ENCODE measurements at places on chromosomes 5 and 9. TPM values are rescaled to one million over a fixed set of nuclear protein-coding genes. Genes with fewer than 3 reads are reported as not detected.

GRCh38 chr5:10111571-10111970 is 138.1 kb downstream of the ATPSCKMT start:
- no peak overlapping the region for H3K4me3 ChIP-seq
- no peaks in the 10 kb centered on the region for H3K4me1 ChIP-seq
- no peaks in the 10 kb centered on the region for H3K27me3 ChIP-seq
- no peak for DNase-seq
- H3K27ac ChIP-seq = no peak overlapping the region

GRCh38 chr5:136605638-136606037 is 240.3 kb upstream of the TRPC7 start:
- H3K36me3 ChIP-seq = no peaks in the 10 kb centered on the region
- H3K4me3 ChIP-seq = no peak overlapping the region
- H3K4me1 ChIP-seq = no peaks in the 10 kb centered on the region
- DNase-seq = no peak

GRCh38 chr5:112109331-112110007 is 309.6 kb downstream of the EPB41L4A start:
- no peaks in the 10 kb centered on the region for H3K36me3 ChIP-seq
- no peaks in the 10 kb centered on the region for H3K4me1 ChIP-seq
- DNase-seq = no peak
- no peak overlapping the region for H3K4me3 ChIP-seq
- H3K27ac ChIP-seq = no peak overlapping the region

DNA sequence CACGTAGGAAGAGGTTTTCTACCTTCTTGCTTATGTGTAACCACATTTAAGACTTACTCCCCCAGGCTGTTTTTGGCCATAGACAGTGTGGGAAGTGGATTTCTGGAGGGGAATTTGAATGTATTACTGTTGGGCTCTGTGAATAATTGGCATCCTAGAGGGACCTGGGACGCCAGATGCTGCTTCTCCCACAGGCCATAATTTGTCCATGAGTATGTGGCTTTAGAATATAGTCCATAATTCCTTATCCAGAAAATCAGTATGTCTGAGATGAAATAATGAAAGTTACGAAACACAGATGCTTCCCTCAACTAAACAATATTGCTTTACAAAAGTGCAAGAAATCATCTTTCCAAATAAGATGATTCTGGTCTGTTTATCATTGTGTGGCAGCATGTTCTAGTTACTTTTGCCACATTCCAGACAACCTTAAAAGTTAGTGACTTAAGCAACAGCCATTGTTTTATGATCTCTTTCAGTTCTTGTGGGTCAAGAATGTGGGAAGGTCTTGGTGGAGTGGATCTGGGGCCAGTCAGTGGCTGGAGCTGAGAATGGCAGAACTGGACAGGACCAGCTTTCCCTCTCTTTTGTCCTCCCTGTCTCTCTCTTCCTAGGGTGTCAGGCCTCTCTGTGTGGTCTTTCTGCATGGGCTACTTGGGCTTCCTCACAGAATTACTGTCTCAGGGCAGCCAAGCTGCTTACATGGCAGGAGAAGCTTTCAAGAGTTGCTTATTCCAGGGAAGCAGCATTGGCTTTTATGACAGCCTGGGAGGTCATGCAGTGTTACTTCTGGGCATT is 79.4 kb downstream of the FBXL7 start:
- no peaks in the 10 kb centered on the region for H3K4me1 ChIP-seq
- no peak overlapping the region for H3K4me3 ChIP-seq
- no peaks in the 10 kb centered on the region for H3K36me3 ChIP-seq
- no peaks in the 10 kb centered on the region for H3K27me3 ChIP-seq
- no peak overlapping the region for H3K27ac ChIP-seq

GKAP1 gene
- 37.9 TPM for total RNA-seq

HMGXB3 gene
- 12.7 TPM for total RNA-seq

GRCh38 chr5:160906090-160906489 is 54.1 kb upstream of the ATP10B start:
- no peak overlapping the region for H3K27ac ChIP-seq
- no peak overlapping the region for H3K4me3 ChIP-seq
- H3K27me3 ChIP-seq = no peaks in the 10 kb centered on the region
- no peaks in the 10 kb centered on the region for H3K36me3 ChIP-seq
- no peak for DNase-seq

- no peaks in the 10 kb centered on the region for H3K36me3 ChIP-seq
- H3K27ac ChIP-seq = no peak overlapping the region
- H3K4me3 ChIP-seq = no peak overlapping the region
- H3K4me1 ChIP-seq = peaks cover 3% of the 10 kb centered on the region
- no peak for DNase-seq
- no peaks in the 10 kb centered on the region for H3K27me3 ChIP-seq
Measured at GRCh38 chr9:113348437-113348836, 904 bp upstream of the BSPRY start.

- no peak for DNase-seq
- H3K4me3 ChIP-seq = no peak overlapping the region
- no peaks in the 10 kb centered on the region for H3K4me1 ChIP-seq
Measured at GRCh38 chr5:132849347-132849746, 16.9 kb downstream of the GDF9 start.

GRCh38 chr5:127006744-127007143 is 23.6 kb downstream of the MARCHF3 start:
- no peak for DNase-seq
- H3K4me1 ChIP-seq = peaks cover 42% of the 10 kb centered on the region
- no peaks in the 10 kb centered on the region for H3K36me3 ChIP-seq
- H3K27me3 ChIP-seq = no peaks in the 10 kb centered on the region
- peak overlapping the region; percentile 40 for H3K4me3 ChIP-seq
- peak overlapping the region; percentile 65 for H3K27ac ChIP-seq

FBP1 gene
- total RNA-seq = 1.4 TPM

GRCh38 chr5:4699592-4699991 is 440.5 kb upstream of the ADAMTS16 start:
- no peak overlapping the region for H3K4me3 ChIP-seq
- no peaks in the 10 kb centered on the region for H3K27me3 ChIP-seq
- H3K36me3 ChIP-seq = no peaks in the 10 kb centered on the region
- no peak for DNase-seq

GRCh38 chr9:35960039-35960655 is 2.2 kb upstream of the OR2S2 start:
- H3K27ac ChIP-seq = no peak overlapping the region
- H3K4me1 ChIP-seq = no peaks in the 10 kb centered on the region
- peaks cover 4% of the 10 kb centered on the region for H3K27me3 ChIP-seq
- no peaks in the 10 kb centered on the region for H3K36me3 ChIP-seq
- no peak for DNase-seq
- H3K4me3 ChIP-seq = no peak overlapping the region

GPX8 gene
- total RNA-seq = 1.9 TPM

RASA1 gene
- 10.2 TPM for total RNA-seq

DNA sequence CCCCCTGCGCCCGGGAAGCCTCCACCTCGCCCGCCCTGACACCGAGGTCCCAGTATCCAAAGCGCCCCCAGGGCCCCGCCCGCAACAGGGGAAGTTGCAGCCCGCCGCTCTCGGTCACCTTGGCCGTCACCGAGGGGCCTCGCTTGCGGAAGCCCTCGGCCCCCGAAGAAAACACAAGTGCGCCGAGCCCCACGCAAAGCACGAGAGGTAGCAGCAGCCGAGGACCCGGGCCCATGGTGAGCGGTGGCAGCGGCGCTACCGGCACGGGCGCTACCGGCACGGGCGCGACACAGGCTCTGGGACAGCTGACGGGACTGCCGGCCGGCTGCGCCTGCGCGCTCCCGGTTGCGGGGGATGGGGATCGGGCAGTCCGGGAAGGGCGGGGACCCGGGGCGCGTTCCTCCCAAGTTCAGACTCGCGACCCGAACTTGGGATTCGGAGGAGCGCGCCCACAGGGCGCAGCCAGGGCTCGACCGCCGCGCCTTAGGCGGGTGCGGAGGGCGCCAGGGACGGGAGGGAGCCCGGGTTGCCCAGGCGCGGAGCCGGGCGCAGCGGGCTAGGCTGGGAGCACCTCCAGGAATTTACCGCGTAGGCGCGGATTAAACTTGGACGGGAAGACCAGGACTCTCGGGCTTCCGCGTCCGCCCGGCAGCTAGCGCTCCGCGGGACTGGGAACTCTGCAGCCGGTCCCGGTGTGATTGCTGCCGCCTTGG is at the start of gene PPIC:
TSS of gene PPIC (minus strand) at position 335 of the 713 bp plus-strand sequence. CDS start at position 235, 100 bp downstream.
- no peaks in the 10 kb centered on the region for H3K36me3 ChIP-seq
- peak; percentile 93 for DNase-seq
- peak within 1 kb of the TSS; percentile 90 for H3K27ac ChIP-seq
- no peaks in the 10 kb centered on the region for H3K27me3 ChIP-seq
- peaks cover 8% of the 10 kb centered on the region for H3K4me1 ChIP-seq

GLRA1 gene
- total RNA-seq = not detected

- no peak overlapping the region for H3K27ac ChIP-seq
- H3K4me1 ChIP-seq = no peaks in the 10 kb centered on the region
- DNase-seq = no peak
- H3K36me3 ChIP-seq = peaks cover 8% of the 10 kb centered on the region
- no peak overlapping the region for H3K4me3 ChIP-seq
- H3K27me3 ChIP-seq = no peaks in the 10 kb centered on the region
Measured at GRCh38 chr9:34400686-34401602, 24.2 kb upstream of the MYORG start.

FAM221B gene
- not detected for total RNA-seq

GRCh38 chr5:8913522-8913921 is 632.4 kb downstream of the SEMA5A start:
- no peak for DNase-seq
- no peak overlapping the region for H3K27ac ChIP-seq
- H3K4me3 ChIP-seq = no peak overlapping the region
- no peaks in the 10 kb centered on the region for H3K4me1 ChIP-seq
- no peaks in the 10 kb centered on the region for H3K36me3 ChIP-seq

DNA sequence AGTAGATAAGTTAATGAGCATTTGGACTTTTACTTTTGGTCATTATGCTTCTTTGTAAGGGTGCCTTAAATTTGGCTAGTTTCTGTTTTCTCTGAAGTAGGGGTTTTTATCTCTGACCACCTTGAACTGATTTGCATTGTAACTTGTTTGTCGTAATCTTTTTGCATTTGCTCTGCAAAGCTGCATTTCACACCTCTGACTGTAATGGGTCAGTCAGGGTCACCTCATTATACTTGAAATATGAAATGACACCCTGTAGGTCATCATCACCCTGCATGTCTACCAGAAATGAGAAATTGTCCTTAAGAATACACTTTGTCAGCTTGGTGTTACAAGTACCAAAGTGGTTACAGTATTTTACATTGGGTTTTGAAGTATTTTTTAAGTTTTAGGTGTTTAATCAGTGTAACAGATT is 74.0 kb downstream of the KCNN2 start:
- H3K4me3 ChIP-seq = no peak overlapping the region
- H3K27me3 ChIP-seq = no peaks in the 10 kb centered on the region

TNFSF8 gene
- total RNA-seq = 0.73 TPM

MAP1B gene
- 14.0 TPM for total RNA-seq

- no peak overlapping the region for H3K4me3 ChIP-seq
- no peak overlapping the region for H3K27ac ChIP-seq
- no peaks in the 10 kb centered on the region for H3K36me3 ChIP-seq
- H3K4me1 ChIP-seq = no peaks in the 10 kb centered on the region
- H3K27me3 ChIP-seq = no peaks in the 10 kb centered on the region
Measured at GRCh38 chr9:14937216-14937615, 27.0 kb upstream of the FREM1 start.

DNA sequence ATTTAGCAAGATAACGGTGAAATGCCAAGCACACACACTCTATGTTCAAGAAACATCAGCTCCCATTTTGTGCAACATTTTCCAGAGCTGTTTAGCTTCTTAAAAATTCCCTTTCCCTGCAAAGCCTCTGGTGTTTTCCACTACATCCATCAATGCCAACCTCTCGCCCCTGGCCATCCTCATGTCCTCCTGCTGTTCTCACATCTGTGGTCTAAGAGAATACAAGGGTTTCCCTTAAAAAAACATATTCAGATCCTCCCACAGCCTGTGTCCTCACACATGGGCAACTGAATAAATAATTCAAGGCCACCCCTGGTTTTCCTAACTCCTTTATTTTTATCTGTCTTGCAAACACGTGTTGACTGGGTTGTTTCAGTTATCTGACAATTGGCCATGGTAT is 70.3 kb downstream of the PAPPA start:
- H3K27me3 ChIP-seq = no peaks in the 10 kb centered on the region
- H3K27ac ChIP-seq = no peak overlapping the region
- no peaks in the 10 kb centered on the region for H3K36me3 ChIP-seq
- H3K4me3 ChIP-seq = no peak overlapping the region

GRCh38 chr5:133232435-133232834 is 180.6 kb downstream of the HSPA4 start:
- no peak overlapping the region for H3K4me3 ChIP-seq
- DNase-seq = no peak
- no peaks in the 10 kb centered on the region for H3K4me1 ChIP-seq
- H3K36me3 ChIP-seq = no peaks in the 10 kb centered on the region

DNA sequence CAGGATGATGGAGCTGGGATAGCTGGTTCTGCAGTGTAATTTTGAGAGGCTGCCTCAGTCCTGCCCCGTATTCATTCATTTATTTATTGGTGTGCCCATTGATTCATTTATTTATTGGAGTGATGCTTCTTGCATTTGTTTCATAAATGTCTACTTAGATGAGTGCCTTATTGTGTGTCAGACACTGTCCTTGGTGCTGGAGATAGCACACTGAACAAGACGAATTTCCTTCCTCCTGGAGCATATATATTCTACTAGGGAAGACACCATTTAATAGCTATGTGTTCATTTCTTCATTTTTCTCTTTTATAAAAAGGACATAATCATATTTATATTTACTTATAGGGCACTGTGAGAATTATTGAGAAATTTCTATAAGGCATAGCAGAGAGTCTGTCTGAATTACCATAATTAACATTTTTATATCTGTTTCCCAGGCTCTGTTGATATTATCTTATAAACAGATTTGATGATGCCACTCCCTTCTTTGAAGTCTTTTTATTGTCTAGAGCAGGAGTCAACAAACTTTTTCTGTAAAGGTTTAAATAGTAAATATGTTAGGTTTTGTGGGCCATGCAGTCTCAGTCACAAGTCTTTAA is 433.9 kb upstream of the ZNF608 start:
- DNase-seq = no peak
- H3K36me3 ChIP-seq = no peaks in the 10 kb centered on the region
- H3K27ac ChIP-seq = no peak overlapping the region

SUSD3 gene
- 0.54 TPM for total RNA-seq

DNA sequence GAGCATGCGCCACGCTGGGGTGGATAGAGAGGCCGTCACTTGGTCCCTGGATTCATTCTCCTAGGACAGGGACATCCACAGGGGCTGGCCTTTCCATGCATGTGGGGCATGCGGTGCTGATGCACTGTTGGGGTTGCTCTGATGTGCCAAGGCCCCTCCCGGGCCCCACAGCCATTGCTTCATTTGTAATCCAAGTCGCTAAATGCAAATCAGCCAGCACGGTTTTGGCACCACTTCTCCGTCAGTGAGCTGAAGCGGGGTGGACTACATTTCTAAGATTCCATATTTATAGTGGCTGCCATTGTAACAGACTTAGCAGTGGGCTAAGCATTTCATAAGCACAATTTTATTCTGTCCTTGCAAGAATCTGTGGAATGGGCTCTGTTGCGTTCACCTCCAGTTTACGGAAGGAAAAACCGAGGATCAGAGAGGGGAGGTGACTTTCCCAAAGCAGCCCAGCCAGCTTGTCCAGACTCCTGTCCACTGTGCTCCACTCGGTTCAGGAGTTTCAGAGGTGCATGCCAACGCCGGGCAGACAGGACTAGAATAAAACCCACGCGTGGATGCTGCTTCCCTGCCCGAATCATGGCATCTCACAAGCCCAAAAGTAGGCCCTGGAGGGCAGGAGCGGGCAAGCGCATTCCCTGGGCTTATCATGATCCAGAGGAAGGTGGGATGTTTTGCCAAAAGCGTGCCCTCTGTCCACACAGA is 102.6 kb upstream of the COL5A1 start:
- H3K4me3 ChIP-seq = no peak overlapping the region
- H3K27ac ChIP-seq = no peak overlapping the region
- H3K4me1 ChIP-seq = no peaks in the 10 kb centered on the region
- no peaks in the 10 kb centered on the region for H3K36me3 ChIP-seq

GRCh38 chr5:137061382-137061781 is 437.7 kb downstream of the SPOCK1 start:
- H3K27me3 ChIP-seq = no peaks in the 10 kb centered on the region
- H3K4me3 ChIP-seq = no peak overlapping the region
- no peaks in the 10 kb centered on the region for H3K36me3 ChIP-seq
- no peaks in the 10 kb centered on the region for H3K4me1 ChIP-seq

HK3 gene
- 1.7 TPM for total RNA-seq

TTC33 gene
- 38.5 TPM for total RNA-seq

Measured in psoas muscle (tissue), 8 donors.